ENCODE measurements at places on chromosomes 12 and 14. TPM values are rescaled to one million over a fixed set of nuclear protein-coding genes. Genes with fewer than 3 reads are reported as not detected.

Gene KRT6C
- total RNA-seq, result not detected

Gene PGF
- not detected for total RNA-seq

Gene CYP46A1
- 0.21 TPM for total RNA-seq

Gene MAGOHB
- 60.7 TPM for total RNA-seq

Gene ANO2
- total RNA-seq, result not detected

Gene OR6C68
- total RNA-seq, result not detected

Gene RDH12
- total RNA-seq, result not detected

GRCh38 chr14:23398348-23398747 is 9.7 kb downstream of the MYH6 start:
- no peak for DNase-seq

GRCh38 chr14:20791187-20791586 is 10.1 kb downstream of the RNASE6 start:
- no peak for DNase-seq
